ENCODE measurements at places on chromosomes 2 and 18.

DNA sequence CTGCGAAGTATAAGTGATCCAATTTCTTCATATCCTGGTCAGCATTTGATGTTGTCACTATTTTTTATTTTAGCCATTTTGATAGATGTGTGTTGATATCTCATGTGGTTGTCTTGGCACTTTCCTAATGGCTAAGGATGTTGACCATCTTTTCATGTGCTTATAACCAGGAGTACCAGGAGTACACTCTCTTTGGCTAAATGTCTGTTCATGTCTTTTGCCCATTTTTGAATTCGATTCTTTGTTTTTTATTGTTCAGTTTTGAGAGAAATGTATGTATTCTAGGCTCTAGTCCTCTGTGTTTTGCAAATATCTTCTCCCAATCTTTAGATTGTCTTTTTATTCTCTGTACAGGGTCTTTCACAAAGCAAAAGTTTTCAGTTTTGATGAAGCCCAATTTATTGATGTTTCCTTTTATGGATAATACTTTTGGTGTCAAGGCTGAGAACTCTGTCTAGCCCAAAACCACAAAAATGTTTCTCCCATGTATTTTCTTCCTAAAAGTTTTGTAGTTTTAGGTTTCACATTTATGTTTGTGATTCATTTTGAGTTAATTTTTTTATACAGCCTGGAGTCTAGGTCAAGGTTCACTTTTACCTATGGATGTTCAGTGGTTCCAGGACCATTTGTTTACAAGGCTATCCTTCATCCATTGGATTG, 65.4 kb downstream of the SDC1 start:
- no peak for DNase-seq

DNA sequence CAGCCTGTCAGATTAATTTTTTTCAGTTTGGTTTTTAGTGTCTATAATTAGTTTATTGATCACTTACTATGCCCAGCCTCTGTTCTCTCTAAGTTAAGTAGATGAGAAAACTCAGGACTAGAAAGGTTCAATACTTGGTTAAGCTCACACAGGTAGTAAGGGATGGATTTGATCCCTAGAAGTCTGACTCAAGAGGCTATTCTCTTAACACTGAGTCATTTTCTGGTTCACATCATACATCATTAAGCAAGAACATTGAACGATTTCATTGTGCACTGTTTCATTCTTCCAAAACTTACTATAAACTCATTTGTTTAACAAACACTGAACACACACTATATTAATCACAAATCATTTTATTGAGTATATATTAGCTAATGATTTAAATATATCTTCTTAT, 54.1 kb upstream of the SLC38A11 start:
- DNase-seq = no peak

- DNase-seq = no peak
Measured at GRCh38 chr2:226839951-226840350, 4.1 kb downstream of the RHBDD1 start.

DNA sequence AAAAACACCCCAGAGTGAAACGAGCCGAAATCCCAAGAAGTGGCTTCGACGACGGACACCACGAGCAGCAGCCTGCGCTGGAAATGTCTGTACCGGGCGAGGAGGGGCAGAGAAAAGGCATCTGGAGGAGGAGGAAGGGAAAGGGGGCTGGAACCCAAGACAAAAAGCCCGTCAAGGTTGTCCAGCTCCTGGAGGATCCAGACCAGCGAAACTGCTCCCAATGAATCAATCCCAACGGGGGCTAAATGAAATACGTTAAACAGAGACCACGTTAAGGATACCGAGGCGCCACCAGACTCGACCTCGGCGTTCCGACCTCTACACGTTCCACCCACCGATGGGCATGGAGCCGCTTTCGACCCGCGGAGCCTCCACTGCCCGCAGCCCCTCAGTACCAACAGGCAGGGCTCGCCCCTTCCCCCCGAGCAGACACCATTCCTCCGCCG, 400 bp downstream of the CCDC88A start:
- DNase-seq = no peak

DNA sequence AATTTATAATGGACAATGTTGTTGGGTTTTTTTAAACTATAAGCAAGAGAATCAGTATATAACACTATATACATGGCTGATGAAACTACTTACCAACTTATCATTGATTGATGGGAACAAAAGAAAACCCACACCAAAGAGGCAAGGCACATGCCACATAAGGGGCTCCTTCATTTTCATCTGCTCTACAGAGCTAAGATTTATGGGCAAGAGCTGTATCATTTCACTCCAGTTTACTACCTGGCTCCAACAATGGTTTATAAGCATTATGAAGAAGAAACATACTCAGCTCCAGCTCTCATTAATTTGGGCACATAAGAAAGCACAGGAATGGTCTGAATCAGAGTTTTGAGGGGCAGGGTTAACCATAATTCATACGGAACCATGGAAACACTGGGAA, 283.3 kb downstream of the AGPS start:
- DNase-seq = no peak

GRCh38 chr2:239936838-239937581, 88.1 kb downstream of the NDUFA10 start:
- no peak for DNase-seq

GRCh38 chr2:110204408-110205385, at the start of gene NPHP1:
TSS of gene NPHP1 (minus strand) at chr2:110205013. CDS start at chr2:110204968, 45 bp downstream.
- DNase-seq = peak; percentile 95
